ENCODE measurements at places on chromosomes 12 and 14.

DNA sequence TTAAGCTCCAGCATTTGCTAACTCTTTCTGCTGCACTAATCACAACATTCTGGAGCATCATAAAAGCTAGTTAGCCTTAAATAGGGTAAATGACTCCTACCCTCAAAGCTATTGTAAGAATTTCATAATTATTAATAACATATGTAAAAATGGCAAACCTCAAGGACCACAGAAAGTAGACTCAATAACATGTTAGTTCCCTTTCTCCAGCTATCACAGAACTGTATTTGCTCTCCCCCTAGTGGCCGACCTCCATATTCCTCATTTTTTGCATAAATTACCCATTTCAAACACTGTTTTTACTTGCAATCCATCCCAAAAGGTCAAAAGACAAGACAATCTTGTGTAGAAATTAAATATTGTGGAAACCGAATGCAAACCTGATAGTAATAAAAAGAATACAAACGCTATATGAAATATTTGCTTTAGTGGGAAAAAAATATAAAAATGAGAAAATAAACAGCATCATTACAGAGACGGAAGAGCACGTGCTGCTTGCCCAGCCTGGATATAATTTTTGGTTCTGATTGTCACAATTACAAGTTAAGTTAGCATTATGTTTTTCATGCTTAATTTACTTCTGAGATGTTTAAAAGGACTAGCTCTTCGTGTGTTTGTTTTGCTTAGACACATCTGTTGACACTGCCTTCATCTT, 97.9 kb downstream of the RERGL start:
- DNase-seq, result no peak

DNA sequence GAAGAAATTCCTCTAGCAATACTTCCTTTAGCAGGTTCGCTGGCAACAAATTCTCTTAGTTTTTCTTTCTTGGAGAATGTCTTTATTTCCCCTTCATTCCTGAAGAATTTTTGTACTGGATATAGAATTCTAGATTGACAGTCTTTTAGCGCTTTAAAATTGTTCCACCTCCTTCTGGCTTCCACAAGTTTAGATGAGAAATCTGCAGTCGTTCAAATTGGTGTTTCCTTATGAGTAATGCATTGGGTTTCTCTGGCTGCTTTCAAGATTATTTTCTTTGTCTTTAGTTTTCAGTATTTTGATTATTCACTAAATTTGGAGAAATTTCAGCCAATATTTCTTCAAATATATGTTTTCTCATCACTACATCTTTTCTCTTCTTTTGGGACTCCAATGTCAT, 33.3 kb upstream of the FGF6 start:
- DNase-seq, result no peak

DNA sequence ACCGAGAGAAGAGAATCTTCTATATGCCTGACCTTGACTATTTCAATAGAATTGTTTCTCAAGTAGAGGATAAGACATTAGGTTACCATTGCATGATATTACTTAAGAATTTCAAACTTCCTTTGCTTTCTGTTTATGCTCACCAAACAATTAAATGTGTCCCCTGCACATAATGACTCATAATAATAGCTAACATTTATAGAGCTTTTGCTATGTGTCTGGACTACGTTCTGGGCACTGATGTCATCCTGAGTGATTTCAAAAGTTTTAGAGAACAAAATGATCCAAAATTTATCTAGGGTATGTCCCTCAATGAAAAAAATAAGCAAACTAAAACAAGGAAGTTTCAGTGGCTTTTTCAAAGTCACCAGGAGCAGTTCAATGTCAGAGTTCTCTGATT, 38.8 kb downstream of the SLC15A5 start:
- no peak for DNase-seq

DNA sequence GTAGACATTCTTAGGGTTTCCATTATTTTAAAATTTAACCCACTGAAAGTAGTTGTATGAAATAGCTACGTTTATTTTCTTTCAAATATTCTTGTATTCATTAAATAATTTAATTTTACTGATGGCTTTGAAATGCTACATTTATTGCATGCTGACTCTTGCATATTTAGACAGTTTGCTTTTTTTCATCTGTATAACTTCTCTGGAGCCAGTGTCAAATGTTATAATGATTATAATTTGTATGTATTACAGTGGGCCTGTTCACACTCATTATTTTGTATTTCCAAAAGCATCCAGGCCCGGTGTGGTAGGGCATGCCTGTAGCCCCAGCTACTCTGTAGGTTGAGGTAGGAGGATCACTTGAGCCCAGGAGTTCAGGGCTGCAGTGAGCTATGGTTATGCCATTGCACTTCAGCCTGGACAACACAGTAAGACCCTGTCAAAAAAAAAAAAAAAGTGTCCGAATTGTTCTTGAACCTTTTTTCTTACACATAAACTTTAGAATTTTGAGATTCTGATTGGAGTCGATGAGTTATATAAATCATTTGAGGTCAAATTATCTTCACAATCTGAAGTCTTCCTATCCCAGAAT, 905 bp downstream of the ZNF84 start:
- no peak for DNase-seq

- DNase-seq, result no peak
Measured at GRCh38 chr14:23110579-23111365, 6.0 kb upstream of the CIROP start.

- no peak for DNase-seq
Measured at GRCh38 chr14:69042787-69043444, 63.8 kb upstream of the ACTN1 start.

GRCh38 chr14:21719841-21720240, 46.2 kb upstream of the OR4E1 start:
- DNase-seq, result no peak

DNA sequence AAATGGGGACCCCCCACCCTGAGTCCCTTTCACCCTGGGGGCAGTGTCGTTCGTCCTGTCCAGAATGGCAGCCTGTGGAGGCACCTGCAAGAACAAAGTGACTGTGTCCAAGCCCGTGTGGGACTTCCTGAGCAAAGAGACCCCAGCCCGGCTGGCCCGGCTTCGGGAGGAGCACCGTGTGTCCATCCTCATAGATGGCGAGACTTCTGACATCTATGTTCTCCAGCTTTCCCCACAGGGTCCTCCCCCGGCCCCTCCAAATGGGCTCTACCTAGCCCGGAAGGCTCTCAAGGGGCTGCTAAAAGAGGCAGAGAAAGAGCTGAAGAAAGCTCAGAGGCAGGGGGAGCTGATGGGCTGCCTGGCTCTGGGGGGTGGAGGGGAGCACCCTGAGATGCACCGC, 2.2 kb downstream of the DTX3 start:
- no peak for DNase-seq

- DNase-seq, result no peak
Measured at GRCh38 chr14:104563191-104563741, 16.3 kb upstream of the C14orf180 start.

GRCh38 chr14:74492776-74493342, at the start of gene NPC2:
Gene NPC2, minus strand, starts transcription at chr14:74493305. Its CDS starts 31 bp downstream, at chr14:74493274.
- DNase-seq, result no peak

DNA sequence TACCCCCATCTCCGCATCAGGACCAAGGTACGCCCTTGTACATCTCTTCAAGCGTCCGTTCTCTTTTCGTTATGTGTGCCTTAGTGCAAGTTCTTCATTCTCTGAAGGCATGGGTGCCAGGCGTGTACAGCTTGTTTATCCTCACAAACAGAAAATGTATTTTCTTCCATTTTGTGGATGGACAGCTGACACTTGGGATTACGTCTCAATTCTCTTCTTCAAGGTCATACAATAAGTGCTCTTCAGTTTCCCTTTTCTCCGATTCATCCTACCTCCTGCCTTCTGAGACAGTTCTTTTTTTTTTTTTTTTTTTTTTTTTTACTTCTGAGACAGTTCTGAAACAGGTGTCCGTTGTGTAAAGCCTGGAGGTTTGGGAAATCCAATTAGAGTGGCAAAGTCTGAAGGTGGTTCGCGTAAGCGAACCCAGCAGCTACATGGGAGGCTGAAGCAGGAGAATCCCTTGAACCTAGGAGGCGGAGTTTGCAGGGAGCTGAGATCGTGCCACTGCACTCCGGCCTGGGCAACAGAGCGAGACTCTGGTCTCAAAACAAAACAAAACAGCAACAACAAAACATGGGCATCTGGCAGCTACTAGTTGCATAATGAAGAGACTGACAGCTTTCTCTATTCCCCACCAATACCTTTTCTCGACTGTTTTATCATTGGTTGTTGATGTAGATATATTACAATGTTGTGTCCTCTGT, 734 bp downstream of the COX6A1 start:
- no peak for DNase-seq

- no peak for DNase-seq
Measured at GRCh38 chr14:35985474-35986218, 159.5 kb downstream of the BRMS1L start.

DNA sequence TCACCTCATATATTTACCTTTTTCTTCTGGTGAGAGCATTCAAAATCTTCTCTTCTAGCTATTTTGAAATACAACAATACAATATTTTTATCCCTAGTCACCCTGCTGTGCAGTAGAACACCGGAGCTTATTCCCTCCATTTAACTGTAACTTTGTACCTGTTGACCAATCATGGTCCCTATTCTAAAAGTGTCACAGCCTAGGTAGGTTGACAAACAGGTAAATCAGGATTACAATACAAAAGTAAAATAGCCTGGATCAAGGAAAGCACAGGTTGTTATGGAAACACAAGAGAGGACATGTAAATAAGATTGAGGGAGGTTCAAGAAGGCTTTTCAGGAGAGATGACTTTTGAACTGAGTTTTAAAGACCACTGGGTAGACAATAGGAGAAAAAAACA, 670.9 kb downstream of the DIO2 start:
- DNase-seq, result no peak

DNA sequence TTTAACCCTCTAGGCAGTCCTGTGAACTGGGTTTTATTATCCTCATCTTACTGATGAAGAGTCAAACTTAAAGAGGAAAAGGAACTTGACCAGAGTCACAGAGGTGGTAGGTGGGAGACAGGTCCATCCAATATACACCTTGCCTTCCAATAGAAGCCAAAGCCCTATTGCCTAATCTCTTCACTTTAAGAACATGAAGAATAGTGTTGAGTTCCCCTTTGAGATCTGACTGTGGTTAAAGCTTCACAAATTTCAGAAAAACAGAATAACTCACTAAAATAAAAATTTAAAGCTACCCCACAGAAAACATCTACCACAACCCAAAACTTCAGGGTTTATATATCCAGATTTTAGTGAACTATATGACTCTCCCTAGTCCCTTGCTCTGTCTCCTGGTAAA, 115.4 kb downstream of the ETV6 start:
- DNase-seq, result no peak
